T-helper 9 cell (primary cell): ENCODE measurements at places on chromosomes 11 and 22.

- DNase-seq = no peak
These were observed 8.9 kb upstream of the PTPRJ start for GRCh38 chr11:47971501-47971900.

GRCh38 chr11:72232260-72233055 is 7.9 kb downstream of the INPPL1 start:
- no peak for DNase-seq

DNA sequence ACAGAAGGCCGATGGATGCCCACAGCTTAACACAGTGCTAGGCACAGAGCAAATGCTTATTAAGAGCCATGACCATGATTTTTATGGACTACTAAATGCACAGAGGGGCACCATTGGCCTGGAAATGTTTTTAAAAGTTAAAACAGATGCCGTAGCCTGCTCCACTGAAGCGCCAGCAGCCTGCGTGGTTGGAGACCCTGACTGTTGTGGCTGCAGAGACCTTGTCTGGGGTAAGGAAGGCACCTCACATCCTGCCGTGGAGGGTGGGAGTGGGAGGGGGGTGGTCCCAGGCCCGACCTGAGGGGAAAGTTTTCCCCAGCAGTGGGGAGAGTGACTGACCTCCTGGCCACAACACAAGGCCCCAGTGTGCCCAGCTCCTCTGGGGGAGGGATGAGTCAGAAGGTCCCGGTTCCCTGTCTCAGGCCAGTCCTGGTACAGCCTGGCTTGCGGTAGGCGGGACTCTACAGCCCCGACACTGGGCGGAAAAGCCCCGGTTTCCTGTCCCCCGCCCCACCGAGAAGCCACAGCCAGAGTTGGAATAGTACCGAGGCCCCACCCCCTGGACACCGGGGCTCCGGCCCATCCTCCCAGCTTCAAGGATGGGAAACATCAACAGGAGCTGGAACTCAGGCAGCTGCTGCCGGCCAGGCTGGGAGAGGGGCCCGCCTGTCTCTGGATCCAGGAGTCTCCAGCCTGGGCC is 7.0 kb downstream of the CHST1 start:
- no peak for DNase-seq

- DNase-seq = no peak
These were observed 159.9 kb downstream of the TTC17 start for GRCh38 chr11:43518408-43519160.

GRCh38 chr22:46547179-46547882 is 9.9 kb upstream of the CELSR1 start:
- no peak for DNase-seq

DNA sequence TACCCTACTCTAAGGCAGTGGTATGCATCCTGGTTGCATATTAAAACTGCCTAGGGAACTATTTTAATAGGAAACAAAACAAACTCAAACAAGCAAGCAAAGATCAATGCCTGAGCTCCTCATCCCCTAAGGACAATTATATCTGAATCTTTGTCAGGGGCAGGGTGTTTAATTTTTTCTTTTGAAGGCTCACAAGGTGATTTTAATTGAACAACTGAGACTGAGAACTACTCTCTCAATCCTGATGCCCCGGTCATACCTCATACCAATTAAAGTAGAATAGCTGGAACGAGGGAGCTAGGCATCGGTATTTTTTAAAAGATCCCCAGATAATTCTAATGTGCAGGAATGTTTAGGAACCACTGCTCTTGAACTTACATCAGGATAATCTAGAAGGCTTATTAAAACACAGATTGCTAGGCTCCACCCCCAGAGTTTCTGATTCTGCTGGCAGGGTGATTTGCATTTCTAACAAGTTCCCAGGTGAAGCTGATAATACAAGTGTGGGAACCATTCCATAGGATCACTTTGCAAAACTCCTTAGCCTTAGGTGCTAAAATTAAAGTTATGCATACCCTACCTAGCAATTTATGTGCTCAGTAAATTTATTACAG is 416.5 kb downstream of the GUCY1A2 start:
- DNase-seq = no peak

DNA sequence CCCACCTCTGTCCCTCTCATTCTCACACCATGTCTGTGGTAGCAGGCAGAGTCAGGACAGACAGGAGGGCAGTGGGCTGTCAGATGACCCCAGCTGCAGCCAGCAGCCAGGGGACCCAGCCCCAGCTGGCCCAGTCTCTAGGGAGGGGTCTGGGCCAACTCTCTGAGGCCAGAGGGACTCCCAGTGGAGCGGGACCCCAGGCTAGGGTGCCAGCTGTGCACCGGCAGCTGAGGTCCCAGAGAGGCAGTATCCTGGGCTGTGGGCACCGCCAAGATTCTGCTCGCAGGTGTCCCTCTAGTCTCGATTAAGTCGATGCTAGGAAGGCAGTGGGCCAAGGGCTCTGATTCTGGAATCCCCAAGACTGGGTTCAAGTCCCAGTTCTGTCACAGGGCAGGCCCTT is 16.7 kb upstream of the FADD start:
- no peak for DNase-seq

DNA sequence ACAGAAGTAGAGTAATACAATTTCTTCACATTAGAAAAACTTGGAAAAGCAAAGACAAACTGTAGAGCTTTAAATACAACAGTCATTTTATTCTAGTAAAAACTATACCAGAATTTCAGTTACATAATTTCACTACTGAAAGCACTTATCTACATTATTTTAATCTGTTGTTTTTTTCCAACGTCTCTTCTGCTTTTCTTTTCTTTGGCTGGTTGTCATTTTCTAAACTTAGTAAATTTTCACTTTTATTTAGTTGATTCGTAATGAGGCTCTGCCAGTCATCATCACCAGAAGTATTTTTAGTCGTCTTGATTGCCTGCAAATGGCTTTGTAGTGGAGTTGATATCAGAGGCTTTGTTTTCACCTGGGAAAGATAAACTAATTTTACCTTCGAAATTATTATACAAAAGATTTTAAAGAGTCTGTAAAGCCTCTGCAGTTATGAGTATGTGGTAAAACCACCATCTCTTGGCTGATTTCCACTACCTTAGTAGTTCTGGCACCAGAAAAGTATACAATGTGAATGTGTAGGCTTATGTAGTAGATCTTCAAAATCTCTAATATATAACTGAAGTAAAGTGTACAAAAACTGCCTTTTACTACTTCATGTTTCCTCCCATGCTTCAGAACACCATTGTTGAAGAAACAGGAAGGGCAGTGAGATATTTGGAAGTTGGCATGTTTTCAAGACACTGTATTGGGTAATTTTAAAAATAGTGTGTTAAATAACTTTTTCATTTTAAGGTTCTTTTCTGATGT is 19.2 kb downstream of the EIF3M start:
- DNase-seq = no peak

DNA sequence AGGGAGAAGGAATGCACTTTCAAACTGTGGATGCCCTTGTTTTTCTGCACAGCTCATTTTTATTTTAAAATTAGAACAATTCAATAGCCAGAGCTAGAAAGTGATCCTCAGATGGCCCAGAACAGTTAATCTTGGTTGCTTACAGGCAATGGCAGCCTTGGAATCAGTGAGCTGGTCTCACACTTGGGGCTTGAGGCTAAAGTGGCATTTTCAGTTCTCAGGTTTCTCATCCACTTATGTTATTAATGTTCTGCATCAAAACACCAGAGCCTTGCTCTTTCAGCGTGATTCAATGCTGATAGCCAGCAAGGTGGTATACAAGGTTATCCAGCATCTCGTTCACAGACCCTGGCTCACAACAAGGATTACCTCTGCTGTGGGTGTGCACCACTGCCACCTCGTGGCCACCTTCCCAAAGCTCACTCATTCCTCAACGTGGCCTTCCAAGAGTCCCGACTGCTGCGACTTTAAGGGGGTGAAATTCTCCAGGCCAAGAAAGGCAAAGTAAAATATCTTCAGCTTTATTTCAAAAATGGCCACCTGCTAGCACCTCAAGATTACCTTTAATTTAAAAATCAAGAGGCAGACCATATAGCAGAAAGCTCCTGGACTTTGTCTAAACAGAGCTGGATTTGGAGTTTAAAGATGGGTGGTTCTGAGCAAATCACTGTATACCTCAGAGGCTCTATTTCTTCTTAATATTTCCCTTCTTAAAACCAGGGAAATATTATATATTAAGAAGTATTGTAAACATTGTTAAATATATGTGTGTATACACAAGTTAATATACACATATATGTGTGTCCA is 34.2 kb upstream of the FSHB start:
- peak; percentile 16 for DNase-seq

GRCh38 chr11:67351275-67352005 is 1.9 kb downstream of the POLD4 start:
- peak; percentile 58 for DNase-seq

- DNase-seq = no peak
These were observed 85.0 kb upstream of the PITPNB start for GRCh38 chr22:28004021-28004420.

GRCh38 chr22:40313007-40313406 is 33.3 kb upstream of the ADSL start:
- DNase-seq = no peak

DNA sequence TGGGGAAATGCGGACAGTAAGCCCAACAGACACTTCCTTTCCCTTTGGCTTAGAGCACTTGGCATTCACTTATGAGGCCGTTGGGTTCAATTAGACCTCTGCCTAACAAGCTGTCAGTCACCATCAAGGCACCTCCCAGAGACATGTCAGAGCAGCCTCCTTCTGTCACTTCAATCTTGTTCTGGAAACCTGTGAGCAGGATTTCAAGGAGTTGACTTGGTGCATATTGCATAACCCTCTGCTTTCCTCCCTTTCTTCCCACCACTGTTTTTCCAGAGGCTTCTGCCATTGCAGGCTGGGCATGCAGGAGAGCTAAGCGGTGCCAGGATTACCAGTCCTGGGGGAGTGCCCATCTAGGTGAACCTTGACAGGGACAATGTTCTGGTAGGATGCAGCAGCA is 484.2 kb upstream of the LRRC4C start:
- no peak for DNase-seq

DNA sequence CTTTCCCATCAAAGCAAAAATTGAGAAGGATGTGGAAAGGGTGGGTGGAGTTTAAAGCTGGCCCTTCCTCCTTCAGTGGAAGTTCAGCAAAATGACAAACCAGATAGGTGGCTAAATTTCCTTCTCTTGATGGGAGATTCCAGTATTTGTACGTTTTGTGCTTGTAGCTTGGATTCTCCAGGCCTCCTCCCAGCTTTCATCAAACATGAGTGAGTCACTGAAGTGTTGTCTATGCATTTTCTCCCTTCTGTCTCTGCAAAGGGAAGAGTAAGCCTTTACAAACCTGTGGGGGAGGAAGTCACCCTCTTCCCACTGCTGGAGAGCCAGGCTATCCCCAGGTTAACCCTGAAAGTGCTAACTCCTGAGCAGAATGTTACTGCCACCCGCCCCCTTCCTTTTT is 6.4 kb downstream of the MARK2 start:
- no peak for DNase-seq

- no peak for DNase-seq
These were observed 19.5 kb upstream of the ALKBH3 start for GRCh38 chr11:43861141-43861540.

DNA sequence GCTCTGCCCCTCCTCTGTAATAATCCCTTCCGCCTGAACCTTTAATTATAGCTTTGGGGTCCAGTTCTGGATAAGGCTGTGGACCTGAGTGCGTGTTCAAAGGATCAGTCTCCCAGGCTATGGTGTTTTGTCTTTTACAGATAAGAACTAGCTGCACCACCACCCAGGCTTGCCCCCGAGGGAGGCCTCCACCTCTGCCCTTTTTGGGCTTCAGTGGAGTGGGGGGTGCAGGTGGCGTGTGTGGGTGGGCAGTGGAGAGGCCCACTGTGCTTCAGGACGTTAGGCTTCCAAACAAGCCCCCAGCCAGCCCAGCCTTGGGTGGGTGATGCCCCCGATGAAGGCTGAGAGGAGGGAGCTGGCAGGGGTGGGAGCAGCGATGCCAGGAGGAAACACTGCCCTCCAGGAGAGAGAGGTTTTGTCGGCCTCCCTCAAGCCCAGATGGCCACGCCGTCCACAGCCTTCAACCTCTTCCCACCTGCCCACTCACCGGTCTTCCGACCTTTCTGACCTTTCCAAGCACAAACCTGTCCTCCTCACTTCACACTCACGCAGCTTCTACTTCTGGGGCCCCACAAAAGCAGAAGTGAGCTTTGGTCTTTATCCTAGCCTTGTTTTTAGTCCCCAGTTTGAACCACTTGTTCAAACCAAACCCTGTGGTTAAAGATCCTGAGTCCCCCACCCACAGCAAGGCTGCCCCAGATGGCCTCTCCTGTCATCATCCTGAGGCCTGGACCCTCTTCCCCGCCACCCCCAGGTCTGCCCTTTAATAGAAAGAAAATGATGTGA is 20.4 kb downstream of the PSMD13 start:
- DNase-seq = no peak

DNA sequence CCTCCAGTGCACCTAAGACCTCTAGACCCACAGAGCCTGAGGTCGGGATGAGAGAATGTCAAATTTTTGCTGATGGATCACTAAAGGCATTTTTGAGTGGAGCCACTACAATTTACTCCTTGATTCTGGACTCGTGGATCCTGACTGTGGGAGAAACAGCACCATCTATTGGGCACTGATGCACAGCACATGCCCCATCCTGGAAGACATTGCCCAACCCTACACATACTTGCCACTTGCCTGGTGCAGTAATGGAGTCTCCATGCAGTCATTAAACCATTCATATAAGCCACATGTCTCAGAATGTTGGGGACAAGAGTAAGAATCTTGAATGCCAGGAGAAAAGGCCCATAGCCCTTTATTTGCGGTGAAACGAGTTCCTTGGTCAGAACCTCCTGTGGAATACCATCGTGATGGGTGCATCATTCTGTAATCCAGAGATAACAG is 103.9 kb downstream of the GGTLC2 start:
- DNase-seq = peak; percentile 14

DNA sequence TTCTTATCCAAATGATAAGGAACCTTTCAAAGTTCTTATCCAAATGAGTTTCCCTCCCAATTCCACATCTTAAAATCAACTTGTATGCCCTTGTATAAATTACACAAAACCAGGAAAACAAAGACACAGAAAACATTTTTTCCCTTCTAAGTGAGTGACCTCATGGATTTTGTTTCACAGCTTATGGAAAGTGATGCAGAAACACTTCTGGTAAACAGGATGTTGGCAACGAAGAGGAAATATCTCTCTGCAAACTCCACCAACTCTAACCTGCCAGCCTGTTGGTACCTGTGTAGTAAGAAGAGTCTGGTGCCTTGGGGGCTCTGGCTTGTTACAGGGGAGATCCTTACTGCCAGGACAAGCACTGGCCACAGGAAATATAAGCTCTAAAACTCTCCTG is 57.0 kb downstream of the CELSR1 start:
- no peak for DNase-seq

- DNase-seq = no peak
These were observed 239.9 kb upstream of the ZC3H12C start for GRCh38 chr11:109853156-109853776.

DNA sequence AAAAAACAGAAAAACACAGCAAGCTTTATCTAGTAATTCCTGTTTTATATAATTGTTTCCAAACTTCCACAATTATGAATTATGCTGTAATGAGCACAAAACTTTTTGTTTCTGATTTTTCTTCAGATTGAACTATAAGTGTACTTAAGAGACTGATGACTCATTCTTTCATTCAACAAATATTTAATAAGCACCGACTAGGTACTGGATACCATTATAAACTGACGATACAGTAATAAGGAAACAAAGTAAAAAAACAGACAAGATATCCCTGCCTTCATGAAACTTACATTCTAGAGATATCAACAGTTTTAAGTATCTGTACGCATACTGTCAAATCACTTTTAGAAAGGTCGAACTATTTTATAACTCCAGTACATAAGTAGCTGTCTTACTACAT is 78.6 kb downstream of the ME3 start:
- no peak for DNase-seq

- no peak for DNase-seq
These were observed 208.6 kb upstream of the NARS2 start for GRCh38 chr11:78783301-78783700.
